ENCODE measurements at places on chromosomes 1 and 21.
A peak's percentile ranks its signal among the peaks of the same experiment; 100 is the strongest.

- peaks cover 30% of the 10 kb centered on the region for H3K4me1 ChIP-seq
- H3K4me3 ChIP-seq, result no peak overlapping the region
- DNase-seq, result no peak
- H3K27me3 ChIP-seq, result no peaks in the 10 kb centered on the region
- H3K27ac ChIP-seq, result no peak overlapping the region
Observed at GRCh38 chr21:38869196-38869595, 63.5 kb downstream of the ETS2 start.

DNA sequence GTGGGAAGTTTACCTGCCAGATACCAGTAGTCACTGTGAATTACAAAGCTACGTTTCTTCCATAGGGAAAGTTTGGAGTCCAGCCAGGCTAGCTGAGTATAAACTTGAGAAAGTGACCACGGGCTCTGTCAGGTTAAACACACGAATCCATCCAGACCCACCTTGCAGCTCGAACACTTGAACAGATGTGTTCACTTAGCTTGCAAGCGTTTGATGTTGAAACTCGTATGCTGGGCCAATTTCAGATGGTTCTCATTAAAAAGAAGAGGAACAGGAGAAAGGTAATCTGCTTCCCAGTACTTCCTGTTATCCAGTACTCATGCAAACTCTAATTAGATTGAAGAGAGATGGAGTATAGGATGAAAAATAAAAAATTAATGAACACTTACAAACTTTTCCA lies 636.4 kb downstream of the SMYD3 start:
- DNase-seq, result no peak
- H3K27ac ChIP-seq, result no peak overlapping the region
- H3K36me3 ChIP-seq, result no peaks in the 10 kb centered on the region
- no peaks in the 10 kb centered on the region for H3K27me3 ChIP-seq
- H3K4me3 ChIP-seq, result no peak overlapping the region

- H3K27me3 ChIP-seq, result no peaks in the 10 kb centered on the region
- no peaks in the 10 kb centered on the region for H3K36me3 ChIP-seq
- no peak overlapping the region for H3K4me3 ChIP-seq
- H3K27ac ChIP-seq, result no peak overlapping the region
- peaks cover 2% of the 10 kb centered on the region for H3K4me1 ChIP-seq
- DNase-seq, result peak; percentile 46
Observed at GRCh38 chr1:63828322-63829044, 54.7 kb downstream of the ROR1 start.

- no peaks in the 10 kb centered on the region for H3K4me1 ChIP-seq
- H3K4me3 ChIP-seq, result no peak overlapping the region
- H3K27me3 ChIP-seq, result no peaks in the 10 kb centered on the region
- H3K36me3 ChIP-seq, result no peaks in the 10 kb centered on the region
Observed at GRCh38 chr1:188427642-188428041, 1598.9 kb downstream of the PLA2G4A start.

DNA sequence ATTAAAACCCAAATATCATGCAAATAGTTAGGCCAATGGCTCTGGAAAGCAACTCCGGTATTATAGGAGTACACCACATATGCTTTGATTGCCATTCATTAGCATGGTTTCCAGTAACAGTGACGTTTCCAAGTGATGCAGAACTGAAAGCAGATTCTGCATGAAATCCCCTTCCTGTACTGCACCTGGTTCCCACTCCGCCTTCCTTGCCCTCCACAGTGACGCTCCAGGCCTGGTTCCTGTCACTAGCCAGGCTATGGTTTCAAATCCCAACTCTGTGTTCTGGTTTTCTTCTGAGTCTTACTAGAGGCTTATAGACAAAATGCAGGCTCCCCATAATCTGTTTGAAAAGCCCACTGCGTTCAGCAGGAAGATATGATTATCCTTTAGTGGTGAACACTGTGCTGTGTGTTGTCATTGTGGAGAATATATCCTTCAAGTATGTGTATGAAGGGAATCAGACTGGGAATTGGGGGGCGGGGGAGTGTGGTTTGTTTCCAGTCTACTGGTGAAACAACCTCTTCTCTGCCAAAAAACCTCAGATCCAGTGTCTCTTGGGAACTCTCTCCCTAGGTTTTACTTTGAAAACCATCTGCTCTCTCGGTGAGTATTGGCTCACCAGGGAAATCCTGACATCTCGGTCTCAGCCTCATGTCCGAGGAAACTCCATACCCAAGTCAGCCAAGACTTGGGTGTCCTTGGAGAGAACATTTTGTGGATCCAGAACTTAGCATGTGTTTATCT lies 78.7 kb downstream of the TYW3 start:
- H3K4me3 ChIP-seq, result no peak overlapping the region
- H3K27me3 ChIP-seq, result no peaks in the 10 kb centered on the region
- peaks cover 6% of the 10 kb centered on the region for H3K4me1 ChIP-seq
- no peak overlapping the region for H3K27ac ChIP-seq

GRCh38 chr21:39175154-39175553 lies 8.1 kb downstream of the PSMG1 start:
- no peak overlapping the region for H3K27ac ChIP-seq
- peaks cover 83% of the 10 kb centered on the region for H3K36me3 ChIP-seq
- peak; percentile 56 for DNase-seq
- H3K4me1 ChIP-seq, result no peaks in the 10 kb centered on the region
- no peak overlapping the region for H3K4me3 ChIP-seq

DNA sequence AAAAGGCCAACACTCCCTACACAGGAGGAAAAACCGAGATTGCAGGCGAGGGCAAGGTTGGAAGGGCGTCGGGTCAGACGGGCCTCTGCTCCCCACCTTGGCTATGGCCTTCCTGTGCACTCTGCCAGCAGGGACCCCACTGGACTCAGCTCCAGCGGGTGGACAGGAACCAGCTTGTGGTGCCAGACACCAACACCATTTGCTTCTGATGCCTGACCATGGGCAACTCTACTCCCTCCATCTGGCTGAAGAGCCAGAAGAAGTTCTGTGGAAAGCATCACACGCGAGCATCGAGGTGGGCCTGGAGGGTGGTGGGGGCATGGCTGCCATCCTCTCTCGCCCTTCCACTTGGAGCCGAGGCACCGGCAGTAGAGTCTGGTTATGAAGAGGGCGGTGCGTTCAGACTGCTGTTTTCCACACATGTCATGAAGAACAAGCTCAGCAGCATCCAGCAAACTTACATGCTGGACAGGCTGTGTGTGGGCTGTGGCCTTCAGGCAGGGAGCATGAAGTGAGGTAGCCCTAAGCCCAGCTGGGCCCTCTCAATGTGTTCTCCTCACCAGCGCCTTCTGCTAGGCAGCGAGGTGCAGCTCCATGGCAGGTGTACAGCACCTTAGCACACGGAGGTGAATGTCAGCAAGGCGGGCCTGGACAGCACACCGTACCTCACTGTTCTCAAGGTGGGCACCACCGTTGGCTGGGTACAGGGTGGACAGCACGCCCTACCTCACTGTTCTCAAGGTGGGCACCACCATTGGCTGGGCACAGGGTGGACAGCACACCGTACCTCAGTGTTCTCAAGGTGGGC lies 15.6 kb upstream of the ZNF669 start:
- H3K27me3 ChIP-seq, result no peaks in the 10 kb centered on the region
- H3K36me3 ChIP-seq, result no peaks in the 10 kb centered on the region
- DNase-seq, result no peak
- H3K4me1 ChIP-seq, result no peaks in the 10 kb centered on the region
- no peak overlapping the region for H3K27ac ChIP-seq
- H3K4me3 ChIP-seq, result no peak overlapping the region

GRCh38 chr1:235181561-235182245 lies 20.7 kb upstream of the RBM34 start:
- no peaks in the 10 kb centered on the region for H3K4me1 ChIP-seq
- H3K4me3 ChIP-seq, result no peak overlapping the region
- H3K36me3 ChIP-seq, result peaks cover 24% of the 10 kb centered on the region
- no peak overlapping the region for H3K27ac ChIP-seq
- DNase-seq, result no peak

GRCh38 chr1:184658055-184658454 lies 96.6 kb downstream of the EDEM3 start:
- no peak overlapping the region for H3K4me3 ChIP-seq
- no peaks in the 10 kb centered on the region for H3K27me3 ChIP-seq
- no peaks in the 10 kb centered on the region for H3K4me1 ChIP-seq
- H3K36me3 ChIP-seq, result no peaks in the 10 kb centered on the region

DNA sequence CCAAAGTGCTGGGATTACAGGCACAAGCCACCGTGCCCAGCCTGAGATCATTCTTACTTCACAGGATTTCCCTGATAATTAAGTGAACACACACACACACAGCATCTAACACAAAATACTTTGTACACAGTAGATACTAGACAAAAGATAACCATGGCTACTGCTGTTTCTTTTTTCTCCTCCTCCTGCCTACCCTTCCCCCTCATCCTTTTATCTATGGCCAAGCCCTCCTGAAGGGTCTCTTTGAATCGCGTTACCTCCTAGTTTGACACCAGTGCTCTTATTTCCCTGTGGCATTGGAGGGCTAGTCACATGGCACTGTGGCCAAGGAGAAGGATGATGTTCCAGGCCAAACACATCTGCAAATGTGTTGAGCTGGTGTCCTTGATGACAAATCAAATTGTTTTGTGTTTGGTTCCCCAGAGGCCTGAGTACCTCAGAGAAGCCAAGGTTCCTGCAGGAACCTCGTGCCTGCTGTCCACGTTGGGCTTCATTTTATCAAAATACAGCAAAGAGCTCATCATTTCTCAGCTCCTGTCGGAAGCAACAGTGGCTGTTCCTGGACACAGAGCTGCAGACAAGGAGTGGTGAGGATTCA lies 20.6 kb downstream of the NDUFS5 start:
- no peaks in the 10 kb centered on the region for H3K36me3 ChIP-seq
- DNase-seq, result no peak
- H3K27me3 ChIP-seq, result no peaks in the 10 kb centered on the region
- H3K27ac ChIP-seq, result no peak overlapping the region
- H3K4me3 ChIP-seq, result no peak overlapping the region
- peaks cover 9% of the 10 kb centered on the region for H3K4me1 ChIP-seq

- no peak overlapping the region for H3K4me3 ChIP-seq
- no peak overlapping the region for H3K27ac ChIP-seq
- H3K36me3 ChIP-seq, result no peaks in the 10 kb centered on the region
- DNase-seq, result no peak
- H3K4me1 ChIP-seq, result no peaks in the 10 kb centered on the region
Observed at GRCh38 chr1:38546636-38547035, 312.9 kb downstream of the RRAGC start.

DNA sequence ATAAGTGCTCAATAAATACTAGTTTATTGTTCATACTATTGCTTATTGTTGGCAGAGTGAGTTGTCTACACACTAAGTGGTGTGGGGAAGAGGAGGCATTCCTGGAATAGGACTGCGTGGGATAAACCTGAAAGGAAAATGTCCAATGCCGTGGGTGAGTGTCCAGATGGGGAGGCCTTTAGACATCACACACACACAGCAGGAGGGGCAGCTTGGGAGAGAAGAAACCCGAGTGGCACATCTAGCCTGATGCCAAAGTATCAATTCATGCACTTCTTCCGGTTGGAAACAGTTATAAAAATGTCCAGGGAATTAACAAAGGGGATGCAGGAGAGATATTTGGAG lies 27.3 kb downstream of the CCN1 start:
- no peaks in the 10 kb centered on the region for H3K4me1 ChIP-seq
- no peak overlapping the region for H3K27ac ChIP-seq
- DNase-seq, result no peak
- no peaks in the 10 kb centered on the region for H3K27me3 ChIP-seq
- no peaks in the 10 kb centered on the region for H3K36me3 ChIP-seq

- peaks cover 5% of the 10 kb centered on the region for H3K4me1 ChIP-seq
- no peak overlapping the region for H3K27ac ChIP-seq
- no peak for DNase-seq
- H3K36me3 ChIP-seq, result no peaks in the 10 kb centered on the region
Observed at GRCh38 chr1:93813076-93813475, 65.9 kb downstream of the DNTTIP2 start.

GRCh38 chr1:11682287-11682771 lies 1.4 kb upstream of the MAD2L2 start:
- H3K4me3 ChIP-seq, result peak overlapping the region; percentile 95
- H3K36me3 ChIP-seq, result no peaks in the 10 kb centered on the region
- peak overlapping the region; percentile 91 for H3K27ac ChIP-seq
- peaks cover 50% of the 10 kb centered on the region for H3K4me1 ChIP-seq
- no peaks in the 10 kb centered on the region for H3K27me3 ChIP-seq

DNA sequence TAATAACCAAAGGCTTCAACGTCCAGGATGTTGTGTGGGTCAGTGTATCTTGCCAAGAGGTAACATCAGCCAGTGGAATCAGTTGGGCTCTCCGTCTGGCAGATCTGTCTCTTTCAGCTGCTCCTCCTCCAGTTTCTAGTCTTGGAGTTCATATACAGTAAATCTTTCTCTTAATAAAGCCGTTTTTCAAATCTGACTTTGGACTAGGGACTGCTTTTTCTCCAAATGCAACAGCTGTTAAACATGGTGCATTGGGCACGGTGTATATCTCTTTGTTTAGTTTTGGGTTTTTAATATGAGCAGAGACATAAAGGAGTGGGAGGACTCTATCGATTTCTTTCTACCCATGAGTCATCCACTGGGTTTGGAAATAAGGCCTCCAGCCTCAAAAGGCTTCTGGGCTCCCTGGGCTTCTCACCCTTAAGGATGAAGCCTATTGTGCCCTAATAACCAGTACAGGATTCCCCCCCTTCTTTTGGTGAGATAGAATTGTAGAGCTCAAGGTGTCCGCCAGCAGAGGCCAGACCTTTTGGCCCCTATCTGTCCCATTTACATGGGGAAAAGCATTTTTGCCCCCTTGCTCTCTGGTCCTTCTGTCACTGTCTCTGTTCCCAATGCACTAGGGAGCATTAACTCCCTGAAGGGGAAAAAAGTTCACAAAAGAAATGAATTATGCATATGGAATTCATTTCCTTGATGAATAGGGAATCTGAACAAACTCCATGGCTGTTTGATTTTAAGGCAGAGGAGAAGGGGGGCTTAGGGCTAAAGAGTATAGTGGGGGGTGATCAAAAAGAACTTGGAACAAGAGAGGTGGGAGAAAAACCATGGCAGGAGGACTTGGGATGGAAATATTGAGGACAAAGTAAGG lies 86.0 kb downstream of the PBX1 start:
- H3K27me3 ChIP-seq, result no peaks in the 10 kb centered on the region
- no peaks in the 10 kb centered on the region for H3K4me1 ChIP-seq
- no peak overlapping the region for H3K4me3 ChIP-seq
- no peaks in the 10 kb centered on the region for H3K36me3 ChIP-seq

GRCh38 chr21:36079010-36079649 lies 9.3 kb downstream of the CBR1 start:
- H3K4me1 ChIP-seq, result no peaks in the 10 kb centered on the region
- no peaks in the 10 kb centered on the region for H3K27me3 ChIP-seq
- no peak overlapping the region for H3K27ac ChIP-seq
- H3K4me3 ChIP-seq, result no peak overlapping the region

DNA sequence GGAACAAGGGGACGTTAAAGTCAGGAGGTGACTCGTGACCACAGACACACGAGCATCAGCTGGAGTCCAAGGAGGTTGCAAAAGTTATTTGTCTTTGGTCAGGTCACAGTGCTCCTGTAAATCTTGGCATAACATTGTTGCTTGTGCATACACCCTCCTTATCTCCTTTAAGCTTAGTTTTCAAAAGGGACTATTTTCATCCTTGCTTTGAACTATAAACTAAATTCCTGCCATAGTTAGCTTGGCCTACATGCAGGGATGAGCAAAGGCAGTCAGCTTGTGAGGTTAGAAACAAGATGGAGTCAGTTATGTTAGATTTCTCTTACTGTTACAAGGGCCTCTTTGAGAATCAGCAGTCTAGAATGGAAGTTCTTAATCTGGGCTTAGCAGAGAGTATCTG lies 28.0 kb upstream of the FASLG start:
- DNase-seq, result no peak
- no peaks in the 10 kb centered on the region for H3K36me3 ChIP-seq
- H3K27me3 ChIP-seq, result no peaks in the 10 kb centered on the region
- H3K27ac ChIP-seq, result no peak overlapping the region

Data from Karpas-422 (cell line).